ENCODE measurements at places on chromosomes 7 and 10.

DNA sequence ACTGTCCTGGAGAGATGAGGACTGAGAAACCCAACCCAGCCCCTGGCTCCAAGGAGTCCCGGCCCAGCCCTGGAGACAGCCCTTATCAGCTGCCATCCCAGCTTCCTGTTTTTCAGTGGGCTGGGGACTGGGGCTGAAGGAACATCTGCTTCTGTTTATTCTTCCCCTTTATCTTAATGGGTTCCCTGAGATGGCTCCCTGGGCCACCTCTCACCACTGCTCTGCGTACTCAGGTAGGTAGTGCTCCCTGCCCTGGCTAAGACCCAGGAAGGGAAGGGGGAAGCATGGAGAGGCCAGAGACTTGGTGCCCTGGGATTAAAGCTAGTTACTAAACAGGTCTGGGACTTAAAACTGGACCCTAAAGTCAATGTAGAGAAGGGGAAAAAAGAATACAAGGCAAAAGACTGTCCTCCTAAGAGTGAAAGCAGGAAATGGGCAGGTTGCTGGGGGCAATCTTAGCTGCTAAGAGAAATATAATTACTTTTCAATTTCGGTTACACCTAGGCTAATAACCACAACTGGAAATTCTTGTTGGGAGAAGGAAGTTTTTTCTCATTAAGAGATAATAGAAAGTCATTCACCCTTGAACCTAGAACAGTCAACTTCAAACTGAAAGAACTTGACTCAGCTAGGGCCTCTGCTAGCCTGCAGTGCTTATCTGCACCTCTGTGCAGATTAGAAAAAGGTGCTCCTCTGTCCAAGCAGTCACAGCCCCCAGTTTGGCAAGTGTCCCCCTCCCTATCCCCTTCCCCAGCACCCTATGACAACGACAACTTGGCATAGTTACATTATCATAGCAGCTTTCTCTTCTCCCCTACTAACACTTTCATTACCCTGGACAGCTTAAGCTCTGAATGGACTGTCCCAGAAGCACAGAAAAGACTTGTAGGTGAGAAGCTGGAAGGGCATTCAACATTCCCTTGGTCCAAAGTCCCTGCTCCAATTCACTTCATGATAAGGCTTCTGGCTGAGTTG lies 65.6 kb upstream of the KDM7A start:
- peak; percentile 49 for DNase-seq

GRCh38 chr7:15397922-15398760 lies 163.7 kb downstream of the AGMO start:
- no peak for DNase-seq

DNA sequence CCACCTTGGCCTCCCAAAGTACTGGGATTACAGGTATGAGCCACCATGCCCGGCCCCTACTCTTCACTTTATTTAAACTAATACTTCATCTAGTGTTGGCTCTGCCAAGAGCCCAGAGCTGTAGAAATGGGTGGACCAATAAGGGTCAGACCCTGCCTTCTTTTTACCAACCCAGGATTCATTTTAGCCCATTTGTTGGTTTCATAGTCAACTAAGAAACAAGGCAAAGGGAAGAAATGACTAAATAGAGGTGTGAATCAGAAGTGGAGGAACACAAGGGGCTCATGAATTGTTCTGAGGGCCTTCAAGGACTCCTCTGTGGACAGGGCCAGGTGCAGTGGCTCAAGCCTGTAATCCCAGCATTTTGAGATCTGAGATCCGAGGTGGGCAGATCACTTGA lies 1.1 kb downstream of the ANKRD2 start:
- no peak for DNase-seq

DNA sequence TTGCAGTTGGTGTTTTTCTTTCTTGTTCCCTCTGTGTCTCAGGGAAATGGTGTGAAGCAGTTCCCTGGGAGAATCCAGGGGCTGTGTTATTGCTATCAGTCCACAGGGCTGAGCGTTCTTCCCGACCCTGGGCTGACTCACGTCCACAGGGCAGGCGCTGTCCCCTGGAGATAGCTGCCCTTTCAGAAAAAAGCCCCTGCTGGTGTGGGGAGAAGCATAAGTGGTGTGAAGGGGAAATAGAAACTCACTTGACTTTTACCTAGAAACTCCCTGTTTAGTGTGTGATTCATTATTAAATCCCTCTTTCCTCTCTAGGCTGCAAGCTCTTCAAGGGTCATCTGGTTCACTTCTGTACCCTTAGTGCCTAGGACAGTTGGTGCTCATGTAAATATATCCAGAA lies 63.3 kb upstream of the SMNDC1 start:
- no peak for DNase-seq

DNA sequence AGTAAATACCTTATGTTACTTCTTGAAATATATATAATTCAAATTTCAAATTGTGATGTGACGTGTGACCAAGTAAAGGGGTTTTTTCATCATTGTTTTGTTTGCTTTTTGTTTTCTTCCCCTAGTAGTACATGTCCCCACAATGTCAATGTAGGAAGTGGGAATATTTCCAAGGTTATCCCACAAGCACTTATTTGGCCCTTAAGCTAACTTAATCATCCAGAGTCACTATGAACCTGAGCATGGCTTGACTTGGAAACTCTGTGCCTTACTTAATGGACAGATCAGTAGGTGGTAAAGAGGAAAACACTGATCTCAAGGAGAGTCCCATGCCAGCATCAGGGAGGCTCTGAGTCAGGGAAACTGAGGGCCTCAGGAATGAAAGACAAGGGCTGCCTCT lies 569.3 kb upstream of the IGFBP3 start:
- DNase-seq: no peak

DNA sequence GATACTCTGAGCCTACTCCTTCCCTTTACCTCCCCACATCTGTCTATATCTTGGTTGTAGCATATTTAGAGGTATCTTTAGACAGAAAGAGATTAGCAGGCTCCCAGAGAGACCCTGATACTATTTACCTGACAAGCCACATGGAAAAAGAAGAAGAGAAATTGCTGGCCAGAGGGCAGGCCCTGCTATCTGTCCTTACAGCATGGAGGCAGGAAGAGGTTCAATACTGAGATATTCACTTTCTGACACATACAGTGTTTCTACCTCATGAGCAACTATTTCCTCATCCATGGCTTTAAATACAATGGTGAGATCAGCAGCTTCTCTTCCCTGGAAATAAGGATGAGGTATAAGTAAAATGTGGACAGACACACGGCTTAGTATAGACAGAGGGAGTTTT lies 33.9 kb upstream of the TSPAN13 start:
- no peak for DNase-seq

DNA sequence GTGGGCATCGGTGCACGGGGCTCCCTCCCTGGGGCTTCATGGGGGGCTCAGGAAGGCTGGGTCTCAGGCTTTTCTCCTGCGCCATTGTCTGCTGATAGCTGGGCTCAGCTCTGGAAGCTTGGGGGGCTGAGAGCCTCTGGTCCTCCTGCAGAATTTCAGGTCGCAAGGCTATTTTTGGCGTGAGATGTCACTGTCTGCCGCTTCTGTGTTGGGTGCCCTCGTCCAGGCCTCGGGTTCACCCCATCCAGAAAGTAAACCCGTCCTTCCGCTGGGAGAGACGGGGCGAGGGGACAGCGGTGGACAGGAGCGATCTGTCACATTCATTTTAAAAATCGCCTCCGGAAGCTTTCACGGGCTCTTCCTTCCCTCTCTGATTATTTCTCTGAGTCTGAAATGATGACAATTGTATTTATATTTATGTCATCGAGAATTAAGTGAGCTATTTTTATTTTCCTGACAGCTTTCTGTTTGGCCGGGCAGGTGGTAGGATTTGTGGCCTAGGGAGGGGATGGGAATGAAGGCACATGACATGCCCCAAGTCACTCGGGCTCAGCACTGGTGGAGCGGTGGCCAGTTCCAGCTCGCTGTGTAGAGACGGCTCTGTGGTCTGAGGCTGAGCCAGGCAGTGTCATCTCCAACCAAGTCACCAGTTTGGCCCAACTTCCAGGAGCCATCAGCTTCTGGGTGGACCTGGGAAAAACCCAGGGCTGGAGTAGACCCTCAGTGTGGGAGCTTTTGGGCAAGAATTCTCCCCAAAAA lies 40.7 kb upstream of the AP5Z1 start:
- no peak for DNase-seq

DNA sequence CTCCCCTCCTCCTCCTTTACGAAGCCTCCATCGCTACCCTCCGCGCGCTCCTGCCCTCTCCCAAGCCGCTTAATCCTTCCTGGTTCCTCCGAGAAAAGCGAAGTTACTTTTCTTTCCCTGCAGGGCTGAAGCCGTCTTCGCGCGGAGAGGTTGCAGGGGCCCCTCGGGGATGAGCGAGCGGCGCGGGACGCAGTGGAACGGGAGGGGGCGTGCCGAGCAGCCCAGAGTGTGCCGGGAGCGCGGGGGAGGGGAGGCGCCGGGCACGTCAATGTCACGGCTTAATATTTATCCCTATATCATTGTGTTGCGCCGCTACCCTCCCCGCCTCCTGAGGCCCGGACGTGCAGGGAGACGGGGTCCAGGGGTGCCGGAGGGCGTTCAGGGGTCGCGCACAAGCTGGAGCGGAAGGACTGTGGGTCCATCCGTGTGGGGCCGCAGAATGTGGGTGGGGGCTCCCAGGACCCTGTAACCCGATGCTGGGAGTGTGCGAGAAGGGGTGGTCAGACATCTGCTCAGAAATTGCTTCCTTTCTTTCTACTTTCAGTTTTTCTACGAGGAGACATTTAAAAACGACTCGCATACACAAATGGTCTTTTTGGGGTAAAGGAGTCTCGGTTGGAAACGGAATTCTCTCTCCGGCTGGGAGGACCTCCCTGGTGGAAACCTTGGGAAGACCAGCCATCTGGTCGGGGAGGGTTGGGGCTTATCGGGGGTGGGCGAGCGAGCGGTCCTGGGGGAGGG lies 2.4 kb downstream of the CDK6 start:
- DNase-seq: peak; percentile 88

GRCh38 chr10:97590748-97591495 lies 1.4 kb downstream of the C10orf62 start:
- no peak for DNase-seq

GRCh38 chr7:5827755-5828154 lies 46.3 kb upstream of the RNF216 start:
- peak; percentile 31 for DNase-seq

DNA sequence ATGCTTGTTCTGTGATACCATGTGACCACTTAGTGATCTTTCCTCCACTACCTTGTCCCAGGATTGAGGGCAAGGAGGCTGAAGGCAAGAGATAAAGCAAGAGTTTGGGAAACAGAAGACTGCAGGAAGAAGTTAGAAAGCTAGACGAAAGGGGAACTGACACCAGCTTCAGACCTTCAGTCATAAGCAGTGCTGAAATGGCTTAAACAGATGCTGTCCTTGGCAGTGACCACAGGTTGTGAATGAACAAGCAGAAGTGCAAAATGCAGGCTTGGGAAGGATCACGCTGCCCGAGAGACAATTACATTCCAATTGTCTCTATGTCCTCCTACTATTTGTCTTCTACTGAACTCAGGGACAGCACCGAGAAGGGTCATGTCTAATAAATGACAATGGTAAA lies 704.9 kb upstream of the AUTS2 start:
- DNase-seq: no peak

- DNase-seq: no peak
Measured at GRCh38 chr7:13072014-13072413, 384.6 kb downstream of the ARL4A start.

DNA sequence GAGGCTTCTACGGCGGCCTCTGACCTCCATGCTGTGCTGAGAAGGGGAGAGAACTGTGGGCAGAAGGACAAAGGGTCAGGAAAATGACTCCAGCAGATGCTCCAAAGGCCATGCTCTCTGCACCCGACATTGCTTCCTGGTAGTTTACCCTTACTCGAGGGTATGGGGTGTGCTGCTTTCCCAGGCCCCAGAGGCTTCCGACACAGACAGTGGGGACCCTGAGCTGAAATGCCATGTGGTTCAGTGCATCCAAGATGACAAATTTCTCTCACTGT lies 130.9 kb downstream of the PTPN20 start:
- DNase-seq: no peak

DNA sequence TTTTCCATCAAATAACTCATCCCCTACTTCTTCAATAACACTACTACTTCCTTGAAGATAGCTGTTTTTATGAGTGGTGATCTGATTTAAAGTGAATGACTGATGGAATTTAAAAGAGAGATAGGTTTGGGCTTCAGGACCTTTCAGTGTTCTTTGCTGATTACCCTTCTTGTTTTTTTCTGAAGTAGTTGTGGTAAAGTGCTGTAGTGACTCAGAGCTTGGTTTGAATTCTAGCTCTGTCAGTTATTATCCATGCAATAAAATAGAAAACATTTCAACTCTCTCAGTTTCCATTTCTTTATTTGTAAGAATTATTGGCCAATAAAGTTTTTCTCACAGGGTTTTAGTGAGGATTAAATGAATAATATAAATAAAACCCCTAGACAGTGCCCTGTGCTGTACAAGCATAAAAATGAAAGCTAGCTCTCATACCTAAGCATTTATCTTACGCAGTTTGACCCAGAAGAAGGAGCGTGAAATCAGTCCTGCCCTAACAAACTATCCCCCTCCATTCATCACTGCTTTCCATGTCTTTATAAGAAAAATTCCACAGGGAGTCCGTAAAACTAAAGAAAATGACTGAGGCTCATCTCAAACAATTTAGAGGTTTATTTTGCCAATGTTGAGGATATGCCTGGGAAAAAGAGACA lies 25.1 kb upstream of the AKAP9 start:
- peak; percentile 24 for DNase-seq

- no peak for DNase-seq
Measured at GRCh38 chr7:103148131-103148993, 537 bp downstream of the NAPEPLD start.

- DNase-seq: no peak
Measured at GRCh38 chr10:70430493-70431445, 10.7 kb downstream of the NODAL start.

GRCh38 chr10:51789903-51790302 lies 90.5 kb upstream of the CSTF2T start:
- DNase-seq: no peak

DNA sequence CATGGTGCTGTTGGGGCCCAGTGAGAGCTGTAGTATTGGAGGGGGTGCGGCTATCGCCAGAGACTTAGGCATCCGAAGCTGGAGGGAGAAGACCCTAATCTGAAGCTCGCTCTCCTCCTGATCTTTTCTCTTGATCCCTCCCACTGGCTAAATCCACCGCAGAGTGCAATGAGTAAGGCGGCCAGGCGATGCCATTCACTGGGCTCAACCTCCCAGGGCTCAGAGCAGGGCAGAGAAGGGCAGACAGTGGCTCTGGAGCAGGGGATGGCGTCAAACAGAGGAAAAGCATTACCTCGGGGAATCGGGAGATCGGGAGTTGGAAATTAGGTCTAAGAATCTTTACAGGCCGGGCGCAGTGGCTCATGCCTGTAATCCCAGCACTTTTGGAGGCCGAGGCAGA lies 18.8 kb upstream of the IFT22 start:
- DNase-seq: no peak

GRCh38 chr10:93941606-93942005 lies 47.8 kb downstream of the SLC35G1 start:
- DNase-seq: no peak

- no peak for DNase-seq
Measured at GRCh38 chr10:69751214-69751613, 50.5 kb upstream of the COL13A1 start.

DNA sequence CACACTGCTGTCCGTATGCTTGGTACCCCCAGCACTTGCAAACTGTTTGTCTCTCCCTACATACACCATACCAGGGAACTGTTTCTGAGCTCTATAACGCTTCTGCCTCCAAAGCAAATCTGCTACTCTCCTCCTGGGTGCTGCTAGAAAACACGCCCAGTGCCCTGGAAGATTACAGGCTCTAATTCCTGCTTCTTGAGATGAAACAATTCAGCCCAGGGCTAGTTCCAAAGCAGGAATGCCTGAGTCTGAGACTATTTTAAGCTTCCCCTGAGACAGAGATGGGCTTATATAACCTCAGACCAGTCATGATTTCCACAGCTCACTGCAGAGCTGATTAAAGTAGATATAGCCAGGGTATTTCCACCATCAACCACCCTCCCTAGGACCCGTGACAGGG lies 327.1 kb downstream of the GPR158 start:
- no peak for DNase-seq

All from LoVo (cell line).